ENCODE measurements at places on chromosomes 16 and 17.

DNA sequence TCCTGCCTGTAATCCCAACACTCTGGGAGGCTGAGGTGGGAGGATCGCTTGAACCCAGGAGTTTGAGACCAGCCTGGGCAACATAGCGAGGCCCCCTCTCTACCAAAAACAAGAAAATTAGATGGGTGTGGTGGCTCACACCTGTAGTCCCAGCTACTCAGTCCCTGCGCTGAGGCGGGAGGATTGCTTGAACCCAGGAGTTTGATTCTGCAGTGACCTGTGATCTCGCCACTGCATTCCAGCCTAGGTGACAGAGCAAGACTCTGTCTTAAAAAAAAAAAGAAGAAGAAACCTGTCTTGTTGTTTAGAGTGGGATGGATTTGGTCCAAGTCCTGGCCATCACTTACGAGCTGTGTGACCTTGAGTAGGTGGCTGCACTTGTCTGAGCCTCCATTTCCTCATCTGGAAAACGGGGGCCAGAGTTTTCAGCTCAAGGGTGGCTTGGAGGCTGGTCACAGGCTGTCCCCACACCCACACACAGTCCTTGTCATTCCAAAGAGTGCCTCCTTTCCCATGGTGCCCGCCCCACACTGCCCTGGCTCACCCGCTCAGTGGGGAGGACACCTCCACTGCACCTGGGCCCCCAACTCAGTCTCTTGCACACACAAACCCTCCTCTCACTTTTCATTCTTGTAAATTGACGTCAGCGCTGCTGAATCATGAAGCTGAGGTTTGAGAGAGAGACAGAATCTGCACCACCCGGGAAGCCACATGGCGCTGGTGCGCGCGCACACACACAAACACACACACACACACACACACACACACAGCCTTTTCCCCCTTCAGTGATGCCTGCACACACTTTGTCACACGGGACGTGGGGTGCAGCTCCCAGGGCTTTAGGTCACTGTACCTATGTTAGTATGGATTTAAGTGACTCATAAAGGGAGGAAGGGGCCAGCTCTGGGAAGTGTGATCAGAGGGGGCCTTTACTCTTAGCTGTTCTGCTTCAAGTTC lies 4.2 kb downstream of the SOCS1 start:
- DNase-seq: peak; percentile 61

DNA sequence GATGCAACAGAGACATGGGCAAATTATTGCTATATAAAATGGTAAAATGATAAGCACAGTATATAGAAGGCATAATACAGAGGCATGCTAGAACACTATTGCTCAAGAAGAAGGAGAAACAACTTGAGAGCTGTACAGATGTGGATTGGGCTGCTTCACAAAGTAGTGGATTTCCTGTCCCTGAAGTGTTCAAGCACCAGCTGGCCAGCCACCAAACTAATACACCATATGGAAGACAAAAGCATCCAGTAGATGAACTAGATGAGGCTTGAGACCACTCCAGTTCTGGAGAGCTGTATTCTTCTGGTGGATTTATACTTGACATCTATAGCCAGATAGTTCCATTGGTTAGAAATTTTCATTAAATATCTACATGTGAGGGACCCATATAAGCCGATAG lies 134.1 kb upstream of the GNAO1 start:
- no peak for DNase-seq

GRCh38 chr17:78267253-78268073 lies 36.0 kb downstream of the TMEM235 start:
- no peak for DNase-seq

- DNase-seq: no peak
Measured at GRCh38 chr17:83057793-83058265, 21.6 kb upstream of the METRNL start.

- DNase-seq: peak; percentile 69
Measured at GRCh38 chr17:66548158-66548557, 245.7 kb downstream of the PRKCA start.

Data from AG10803 (cell line).